Activated effector memory CD4-positive, alpha-beta T cell treated with Interleukin-2 at 50 U/mL for 16 hours (primary cell): ENCODE measurements at places on chromosomes 3 and 15.

DNA sequence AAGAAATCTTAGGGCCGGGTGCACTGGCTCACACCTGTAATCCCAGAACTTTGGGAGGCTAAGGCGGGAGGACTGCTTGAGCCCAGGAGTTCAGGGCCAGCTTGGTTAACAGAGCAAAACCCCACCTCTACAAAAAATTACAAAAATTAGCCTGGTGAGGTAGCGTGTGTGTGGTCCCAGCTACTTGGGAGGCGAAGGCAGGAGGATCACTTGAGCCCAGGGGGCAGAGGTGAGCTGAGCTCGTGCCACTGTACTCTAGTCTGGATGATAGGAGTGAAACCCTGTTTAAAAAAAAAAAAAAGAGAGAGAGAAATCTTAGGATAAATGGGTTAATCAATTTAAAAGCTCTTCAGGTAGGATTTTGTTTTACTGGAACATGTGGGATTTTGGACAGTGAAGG lies 31.2 kb upstream of the DUT start:
- DNase-seq = no peak

GRCh38 chr3:102105193-102105592 lies 255.9 kb downstream of the NFKBIZ start:
- DNase-seq = no peak

GRCh38 chr15:51450001-51450400 lies 108.5 kb downstream of the GLDN start:
- no peak for DNase-seq

DNA sequence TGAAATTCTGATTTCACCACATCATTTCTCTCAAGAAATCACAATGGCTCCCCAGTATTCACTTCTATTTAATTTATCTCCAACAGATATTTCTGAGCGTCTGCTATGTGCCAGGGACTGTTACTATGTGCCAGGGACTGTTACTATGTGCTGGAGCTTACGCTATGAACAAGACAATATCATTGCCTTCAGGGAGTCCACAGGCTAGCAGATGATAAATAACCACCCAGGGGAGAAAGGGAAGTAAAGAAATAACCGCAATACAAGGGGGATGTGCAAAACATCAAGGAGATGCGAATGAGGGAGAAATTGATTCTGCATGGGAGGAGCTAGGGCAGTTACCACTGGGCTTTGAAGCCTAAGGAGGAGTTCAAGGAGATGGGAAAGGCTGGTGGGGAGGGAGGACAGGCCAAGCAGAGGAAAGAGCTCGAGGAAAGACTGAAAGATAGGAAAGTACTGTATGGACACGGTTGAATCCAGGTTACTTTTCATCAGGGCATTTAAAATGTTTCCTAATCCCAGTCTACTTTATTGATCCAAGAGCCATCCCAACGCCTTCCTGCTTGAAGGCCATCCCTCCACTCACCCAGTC lies 2.5 kb downstream of the THSD4 start:
- DNase-seq = no peak

GRCh38 chr15:35330916-35331315 lies 215.0 kb downstream of the DPH6 start:
- DNase-seq = no peak

DNA sequence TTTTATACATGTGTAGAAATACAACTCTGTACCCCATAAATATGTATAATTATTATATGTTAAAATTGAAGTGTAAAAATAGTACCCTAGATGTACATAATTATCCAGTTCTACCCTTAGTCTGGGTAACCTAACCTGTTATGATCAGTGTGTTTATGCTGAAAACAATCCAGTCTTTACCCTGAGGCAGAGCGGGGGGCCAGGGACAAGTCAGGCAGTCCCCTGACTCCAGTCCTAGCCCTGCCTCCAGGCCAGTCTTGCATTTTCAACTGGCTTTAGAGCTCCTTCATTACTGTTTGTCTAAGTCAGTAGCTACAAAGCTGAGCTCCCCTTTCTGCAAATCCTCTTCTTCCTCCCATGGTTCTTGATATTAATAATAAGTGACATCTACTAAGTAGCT lies 3.1 kb downstream of the MESD start:
- no peak for DNase-seq

- no peak for DNase-seq
Measured at GRCh38 chr3:10437995-10438901, 67.1 kb downstream of the ATP2B2 start.

GRCh38 chr15:90407336-90407735 lies 19.3 kb downstream of the IQGAP1 start:
- no peak for DNase-seq

GRCh38 chr3:62815981-62816380 lies 59.2 kb downstream of the CADPS start:
- no peak for DNase-seq

- no peak for DNase-seq
Measured at GRCh38 chr15:92822216-92823144, 77.6 kb upstream of the CHD2 start.

DNA sequence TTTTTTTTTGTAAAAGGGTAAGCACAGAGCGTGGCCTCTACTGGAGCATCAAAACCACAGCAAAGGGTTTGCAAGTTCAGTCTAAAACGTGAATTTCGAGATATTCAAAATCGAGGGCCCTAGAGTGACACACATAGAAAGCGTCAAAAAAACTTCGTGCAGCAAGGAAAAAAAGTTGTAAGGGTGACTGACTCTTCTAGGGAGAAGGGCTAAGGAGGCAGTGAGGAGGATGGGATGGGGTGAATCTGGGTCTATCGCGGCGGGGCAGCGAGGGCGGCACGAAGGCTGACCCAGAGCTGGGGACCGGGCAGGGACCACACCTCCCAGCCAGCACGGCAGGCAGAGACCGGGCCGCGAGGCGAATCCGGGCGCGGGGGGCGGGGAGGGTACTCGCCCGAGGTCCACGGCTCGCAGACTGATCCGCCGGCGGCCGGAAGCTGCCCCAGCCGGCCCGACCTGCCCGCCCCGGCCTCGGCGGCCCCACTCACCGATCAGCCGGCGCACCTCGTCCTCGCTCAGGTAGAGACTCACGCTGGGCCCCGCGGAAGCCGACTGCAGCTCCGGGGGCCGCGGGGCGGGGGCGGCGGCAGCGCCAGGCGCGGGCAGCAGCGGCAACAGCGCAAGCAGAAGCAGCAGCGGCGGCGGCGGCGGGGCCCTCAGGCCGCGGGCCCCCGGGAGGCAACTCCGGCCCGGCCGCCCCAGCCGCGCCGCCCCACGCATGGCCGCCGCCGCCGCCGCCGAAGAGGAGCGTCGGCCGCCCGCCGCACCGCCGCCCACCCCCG lies 533 bp downstream of the RYK start:
- peak; percentile 20 for DNase-seq

- DNase-seq = no peak
Measured at GRCh38 chr15:80744826-80745225, 34.3 kb upstream of the CEMIP start.

DNA sequence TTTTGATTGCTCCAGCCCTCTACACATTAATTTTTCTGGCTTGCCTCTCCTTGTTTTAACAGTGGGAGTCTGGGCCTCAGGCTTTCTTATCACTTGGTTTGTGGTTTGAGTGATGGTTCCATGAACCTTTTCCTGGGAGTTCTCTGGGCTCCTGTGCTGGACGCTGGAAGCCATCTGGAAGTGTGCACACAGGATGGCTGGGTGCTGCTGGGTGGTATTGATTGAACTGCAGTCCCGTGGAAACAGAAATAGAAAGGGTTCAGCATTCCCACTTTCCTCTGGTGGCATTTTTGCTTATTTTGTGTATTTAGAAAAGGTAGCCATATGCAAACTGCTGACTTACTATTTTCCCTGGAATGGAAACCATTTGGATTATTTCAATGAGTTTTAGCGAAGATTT lies 25.6 kb downstream of the MITF start:
- no peak for DNase-seq

- no peak for DNase-seq
Measured at GRCh38 chr3:54086652-54087405, 35.5 kb upstream of the CACNA2D3 start.

DNA sequence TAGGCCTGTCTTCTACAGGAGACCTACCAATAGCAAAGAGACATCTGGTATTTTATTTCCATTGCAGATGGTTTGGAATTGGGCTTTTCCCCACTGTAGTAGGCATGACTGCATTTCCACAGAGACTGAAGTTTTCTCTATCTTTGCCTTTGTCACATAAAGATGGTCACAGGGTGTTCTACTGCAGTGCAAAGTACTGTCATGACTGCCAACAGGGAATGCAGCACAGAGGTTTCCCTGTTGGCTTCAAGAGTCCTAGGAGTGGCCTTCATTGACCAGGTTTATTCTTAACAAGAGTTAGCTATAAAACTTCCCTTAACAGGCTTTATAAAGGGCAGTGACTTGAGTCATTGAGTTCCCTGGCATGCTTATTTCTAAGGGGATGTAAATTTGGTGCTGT lies 36.8 kb upstream of the TM4SF4 start:
- DNase-seq = no peak

GRCh38 chr3:113057117-113057516 lies 66.3 kb downstream of the GTPBP8 start:
- no peak for DNase-seq

GRCh38 chr15:78059110-78059839 lies 18.2 kb downstream of the TBC1D2B start:
- DNase-seq = no peak

DNA sequence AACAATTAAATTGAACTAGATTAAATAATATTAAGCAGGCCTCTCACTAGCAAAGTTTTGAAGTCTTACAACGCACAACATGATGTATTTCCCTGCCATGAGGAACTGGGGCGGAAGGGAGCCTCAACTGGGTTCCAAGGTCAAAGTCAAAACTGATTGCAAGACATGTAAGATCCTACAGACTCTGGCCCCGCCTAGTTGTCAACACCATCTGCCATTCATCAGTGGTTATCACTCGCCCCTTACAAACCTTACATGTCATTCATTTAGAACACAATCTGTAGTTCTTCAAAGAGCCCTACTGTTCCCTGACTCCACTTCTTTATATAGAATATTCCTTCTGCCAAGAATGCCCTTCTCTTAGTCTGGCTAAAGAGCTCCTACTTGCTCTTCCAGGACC lies 10.0 kb downstream of the ATP13A3 start:
- DNase-seq = no peak

DNA sequence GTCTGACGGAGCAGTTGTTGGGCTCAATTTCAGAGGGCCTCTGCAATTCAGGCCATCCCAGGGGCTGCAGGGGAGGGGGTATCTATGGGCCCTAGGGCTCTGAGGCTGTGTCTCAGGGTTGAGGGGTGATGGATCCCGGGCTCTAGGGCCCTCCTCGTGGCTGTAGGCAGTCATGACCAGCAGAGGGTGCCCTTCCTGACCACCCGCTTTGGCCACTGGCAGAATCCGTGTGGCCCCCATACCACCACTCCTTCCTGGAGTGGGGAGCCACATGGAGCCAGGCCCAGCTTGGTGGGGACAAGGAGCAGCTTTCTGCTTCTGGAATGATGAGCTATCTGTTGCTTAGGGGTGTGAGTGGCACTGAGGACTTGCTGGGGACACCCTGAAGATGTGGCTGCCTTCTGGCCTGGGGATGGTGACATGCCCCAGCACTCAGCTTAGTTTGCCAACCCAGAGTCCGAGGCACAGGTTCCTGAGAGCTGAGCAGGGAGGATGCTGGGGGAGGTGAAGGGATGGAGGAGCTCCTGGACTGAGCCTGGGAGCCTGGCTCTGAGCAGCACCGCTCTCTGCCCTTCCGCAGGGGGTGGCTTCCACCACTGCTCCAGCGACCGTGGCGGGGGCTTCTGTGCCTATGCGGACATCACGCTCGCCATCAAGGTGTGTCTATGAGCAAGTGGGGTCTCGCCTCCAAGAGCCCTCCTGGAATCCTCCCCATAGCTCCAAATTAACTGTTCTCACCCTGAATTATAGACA lies 20.2 kb downstream of the HDAC11 start:
- DNase-seq = no peak

DNA sequence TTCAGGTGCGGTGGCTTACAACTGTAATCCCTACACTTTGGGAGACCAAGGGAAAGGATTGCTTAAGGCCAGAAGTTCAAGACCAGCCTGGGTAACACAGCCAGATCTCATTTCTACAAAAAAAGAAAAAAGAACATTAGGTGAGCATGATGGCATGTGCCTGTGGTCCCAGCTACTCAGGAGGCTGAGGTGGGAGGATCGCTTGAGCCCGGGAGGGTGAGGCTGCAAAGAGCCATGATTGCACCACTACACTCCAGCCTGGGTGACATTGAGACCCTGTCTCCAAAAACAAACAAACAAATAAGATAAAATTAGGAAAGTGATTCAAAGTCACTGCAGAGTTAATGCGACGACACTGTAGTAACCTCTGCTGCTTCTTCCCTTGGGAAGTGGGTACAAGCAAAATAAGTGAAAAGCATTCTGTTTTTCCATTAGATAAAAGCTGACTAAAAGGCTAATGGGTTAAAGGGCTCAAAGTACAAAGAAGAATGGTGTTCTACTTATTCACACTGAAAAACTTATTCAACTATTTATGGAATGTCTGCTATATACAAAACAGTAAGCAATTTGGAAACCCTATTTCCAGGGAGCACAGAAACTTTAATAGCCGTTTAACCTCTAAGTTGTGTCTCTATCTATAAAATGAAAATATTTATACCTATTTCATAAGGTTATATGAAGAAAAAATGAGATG lies 8.0 kb upstream of the RPS27L start:
- no peak for DNase-seq

DNA sequence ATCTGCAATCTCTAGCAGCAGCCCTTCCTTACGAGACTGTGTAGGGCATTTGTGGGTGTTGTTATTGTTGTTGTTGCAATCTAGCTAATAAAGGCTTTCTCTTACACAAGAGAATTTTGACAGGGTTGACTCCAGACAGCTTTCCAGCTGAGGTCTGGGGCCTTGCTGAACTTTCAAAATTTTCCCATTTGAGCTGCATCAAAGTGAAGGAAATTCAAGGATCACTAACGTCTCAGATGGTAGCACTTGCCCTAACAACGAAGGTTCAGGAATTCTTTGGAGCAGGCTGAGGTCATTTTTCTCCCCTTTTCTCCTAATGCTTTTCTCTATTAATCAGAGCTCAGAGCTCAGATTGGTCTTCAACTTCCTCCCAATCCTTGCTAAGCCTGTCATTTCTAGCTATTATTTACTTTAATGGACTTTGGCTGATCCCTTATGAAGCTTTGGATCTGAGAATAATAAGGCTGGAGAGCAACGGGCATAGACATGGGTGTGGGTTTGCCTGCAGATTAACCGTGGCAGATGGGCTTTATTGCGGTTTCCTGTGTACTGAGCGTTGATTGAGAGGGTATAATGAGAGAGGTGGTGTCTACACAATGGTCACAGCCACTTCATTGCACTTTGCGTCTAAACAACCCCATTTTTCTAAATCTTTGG lies 614.0 kb upstream of the AGTR1 start:
- no peak for DNase-seq

DNA sequence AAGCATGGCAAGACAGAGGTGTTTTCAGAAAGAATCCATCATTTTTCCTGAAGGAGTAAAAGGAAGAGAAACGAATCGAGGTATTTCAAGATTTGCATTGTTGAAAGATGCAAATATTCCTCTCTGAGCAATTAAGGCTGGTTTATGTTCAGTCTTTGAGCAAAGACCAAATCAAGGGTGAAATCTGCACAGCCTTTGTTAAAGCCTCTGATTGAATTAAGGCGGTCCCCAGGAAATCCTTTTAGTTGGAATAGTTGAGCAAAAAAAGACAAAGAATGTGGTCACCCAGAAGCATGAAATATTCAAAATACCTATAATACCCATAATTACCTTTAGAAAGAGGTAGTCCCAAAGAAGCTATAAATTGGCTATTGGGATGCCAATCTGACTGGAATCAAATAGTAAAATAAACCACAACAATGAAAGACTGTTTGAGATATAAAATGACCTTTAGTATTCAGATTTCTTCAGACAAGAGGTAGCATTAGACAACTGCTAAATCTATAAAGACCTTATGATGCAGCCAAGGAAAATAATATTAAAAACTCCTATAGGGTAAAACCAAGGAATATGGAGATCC lies 1218.1 kb downstream of the ROBO2 start:
- DNase-seq = no peak
